Stimulated activated CD4-positive, alpha-beta T cell treated with anti-CD3 and anti-CD28 coated beads, TNF-alpha, amount 100 ng/mL, for 4 hours (primary cell): ENCODE measurements at places on chromosomes 5 and 9.

GRCh38 chr5:177493795-177494345 is 3.5 kb downstream of the PDLIM7 start:
- DNase-seq = no peak

DNA sequence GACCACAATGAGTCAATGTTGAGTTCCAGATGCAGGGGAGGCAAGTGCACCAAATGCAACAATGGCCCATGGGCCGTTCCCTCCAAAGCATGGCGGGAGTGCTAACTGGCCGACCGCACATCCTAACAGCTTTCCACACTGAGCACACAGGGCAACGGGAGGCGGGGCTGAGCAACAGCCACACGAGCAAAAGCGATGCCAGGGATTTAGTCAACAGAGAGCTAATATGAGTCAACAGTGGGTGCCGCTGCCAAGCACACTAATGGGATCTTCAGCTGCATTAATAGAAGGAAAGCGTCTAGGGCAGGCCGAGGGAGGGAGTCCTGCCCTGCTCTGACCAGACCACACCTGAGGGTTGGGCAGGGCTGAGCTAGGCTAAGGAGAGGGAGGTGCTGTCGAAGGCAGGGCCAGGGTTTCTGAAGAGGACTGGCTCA is 4.6 kb downstream of the EPB41L4B start:
- DNase-seq = no peak

GRCh38 chr5:67173959-67174358 is 22.6 kb downstream of the CD180 start:
- DNase-seq = no peak

DNA sequence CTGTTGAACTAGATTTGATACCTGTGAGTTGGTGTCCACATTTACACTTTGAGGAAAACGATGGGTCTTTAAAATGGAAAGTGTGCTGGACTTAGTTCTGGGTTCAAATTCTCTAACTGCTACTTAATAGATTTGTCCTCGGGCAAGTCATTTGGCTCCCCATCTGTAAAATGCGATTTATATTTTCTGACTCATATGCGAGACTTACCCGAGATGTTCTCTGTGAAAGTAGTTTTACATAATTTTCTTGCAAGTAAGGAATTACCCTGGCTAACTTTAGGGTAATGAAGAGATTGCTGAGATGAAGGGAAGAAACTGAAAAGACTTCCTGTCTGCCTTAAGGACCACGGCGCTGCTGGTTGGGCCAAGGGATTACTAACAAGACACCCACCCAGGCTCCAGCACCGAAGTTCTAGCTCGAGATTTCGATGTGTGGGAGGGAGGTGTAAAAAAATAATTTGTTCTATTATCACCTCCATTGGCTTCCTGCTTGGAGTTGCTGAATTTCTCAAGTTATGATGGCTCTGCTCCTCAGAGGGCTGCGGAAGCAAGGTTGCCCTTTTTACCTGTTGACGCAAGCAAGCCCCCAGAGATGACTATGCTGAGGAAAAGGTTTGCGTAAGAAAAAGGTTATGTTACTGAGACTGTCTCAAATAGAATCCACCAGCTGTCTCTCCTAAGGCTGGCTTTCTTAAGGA is 24.1 kb downstream of the PCSK1 start:
- DNase-seq = no peak

DNA sequence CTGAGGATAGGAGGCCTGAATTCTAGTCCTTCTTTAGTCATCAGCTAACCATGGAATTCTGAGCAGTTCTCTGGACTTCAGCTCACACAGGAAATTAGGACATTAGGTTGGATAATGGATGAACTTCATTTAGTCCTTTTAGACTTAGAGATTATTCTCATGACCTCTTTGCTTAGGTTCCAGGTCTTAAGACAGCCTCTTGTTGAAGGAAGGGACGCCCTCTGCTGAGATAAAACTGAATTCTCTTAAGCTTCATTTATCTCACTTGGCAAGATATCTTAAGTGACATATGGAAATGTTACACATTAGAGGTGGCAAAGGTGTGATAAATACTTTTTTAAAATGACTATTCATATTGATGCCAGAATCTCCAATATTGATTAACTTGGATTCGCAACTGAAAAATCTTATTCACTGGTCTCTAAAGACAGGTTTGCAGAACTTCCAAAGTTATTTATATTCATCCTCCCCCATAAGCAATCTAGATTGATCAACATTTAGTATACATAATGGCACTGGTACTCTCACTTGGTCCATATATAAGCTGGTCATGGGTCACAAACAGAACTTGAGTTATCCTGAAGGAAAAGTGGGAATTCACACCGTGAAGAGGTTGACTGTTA is 16.9 kb upstream of the ZNF366 start:
- no peak for DNase-seq

DNA sequence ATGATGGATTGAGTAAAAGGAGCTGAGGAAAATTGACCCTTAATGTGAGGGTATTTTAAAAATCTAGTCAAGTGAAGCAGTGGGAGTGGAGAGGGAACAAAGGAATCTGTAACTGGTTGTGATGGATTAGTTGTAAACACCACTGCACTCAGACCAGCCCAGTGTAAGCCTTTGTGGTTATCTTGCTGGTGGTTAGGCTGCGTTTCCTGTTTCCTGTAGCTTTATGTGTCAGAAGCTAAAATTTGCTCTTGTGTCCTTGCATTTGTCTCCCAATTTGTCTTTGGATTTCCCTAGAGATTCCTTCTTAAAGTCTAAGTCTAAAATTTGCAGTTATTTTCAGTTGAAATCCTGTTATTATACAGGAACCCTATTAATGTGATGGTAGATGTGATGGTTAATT is 6.3 kb downstream of the IFNA21 start:
- no peak for DNase-seq

DNA sequence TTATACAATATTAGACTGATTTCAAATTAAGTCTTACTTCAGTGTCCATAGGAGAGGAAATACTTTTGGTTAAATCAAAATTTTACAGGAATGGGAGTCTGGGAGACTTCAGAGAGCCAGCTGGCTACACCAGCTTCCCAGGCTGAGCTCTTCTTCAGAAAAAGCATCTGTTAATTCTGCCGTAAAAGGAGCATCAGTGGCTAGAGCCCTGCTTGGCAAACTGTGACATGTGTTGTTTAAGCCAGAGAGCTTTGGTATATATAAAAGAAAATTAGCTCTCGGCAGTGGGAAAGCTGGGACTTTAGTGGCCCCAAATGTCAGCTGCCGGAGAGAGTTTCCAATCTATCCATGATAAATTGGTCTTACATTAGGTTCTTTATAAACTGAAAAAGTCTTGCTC is 378.8 kb upstream of the TUSC1 start:
- no peak for DNase-seq

- no peak for DNase-seq
Observed at GRCh38 chr9:16622541-16622940, 247.9 kb downstream of the BNC2 start.

DNA sequence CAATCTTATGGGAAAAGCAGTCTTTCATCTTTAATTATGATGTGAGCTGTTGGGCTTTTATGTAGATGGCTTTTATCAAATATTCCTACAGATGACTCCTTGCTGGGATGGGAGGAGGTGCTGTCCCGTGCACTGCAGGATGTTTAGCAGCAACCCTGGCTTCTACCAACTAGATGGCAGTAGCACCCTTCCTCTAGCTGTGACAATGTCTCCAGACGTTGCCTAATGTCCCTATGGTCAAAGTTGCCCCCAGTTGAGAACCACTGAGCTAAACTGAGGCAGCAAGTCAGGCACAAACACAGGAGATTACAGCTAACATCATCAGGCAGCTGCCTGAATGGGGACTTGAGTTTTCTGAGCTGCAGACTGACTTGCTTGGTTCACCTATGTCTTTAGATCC is 401.9 kb upstream of the PDE4D start:
- no peak for DNase-seq

GRCh38 chr5:87242242-87242641 is 25.4 kb upstream of the RASA1 start:
- DNase-seq = no peak

- DNase-seq = no peak
Observed at GRCh38 chr9:134066526-134066912, 1.3 kb downstream of the BRD3 start.

DNA sequence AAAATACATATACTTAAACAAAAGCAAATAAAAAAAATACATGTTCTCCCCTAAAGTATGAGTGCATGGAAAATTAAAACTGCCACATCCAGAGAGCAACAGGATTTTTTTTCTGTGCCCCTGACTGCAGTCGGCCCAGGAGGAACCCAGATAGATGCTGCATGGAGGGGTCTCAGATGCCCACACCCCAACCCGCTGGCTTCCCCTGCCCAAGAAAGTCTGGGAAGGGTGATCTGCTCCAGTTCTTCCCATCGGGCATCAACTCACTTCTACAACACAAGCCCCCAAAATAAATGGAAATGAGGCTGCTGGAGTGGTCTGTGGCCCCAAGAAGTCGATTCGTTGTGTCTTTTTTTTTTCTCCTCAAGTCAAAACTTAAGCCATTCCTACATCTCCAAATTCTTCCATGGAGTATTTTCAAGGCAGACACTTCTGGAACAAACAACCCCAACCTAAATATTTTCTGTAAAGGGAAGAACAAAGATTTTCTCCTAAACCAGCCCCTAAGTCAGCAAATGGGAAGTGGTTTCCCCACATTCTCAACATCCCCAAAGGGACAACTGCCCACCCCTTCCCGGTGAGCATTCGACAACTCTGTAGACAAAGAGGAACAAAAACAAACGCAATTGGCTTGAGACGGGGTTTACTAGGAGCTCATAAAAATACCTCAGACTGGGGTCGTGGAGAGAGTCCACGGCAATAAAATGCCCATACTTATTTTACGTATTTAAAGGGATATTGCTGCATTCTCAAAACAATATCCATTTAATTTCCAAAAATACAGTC is 46.7 kb downstream of the ROR2 start:
- no peak for DNase-seq

DNA sequence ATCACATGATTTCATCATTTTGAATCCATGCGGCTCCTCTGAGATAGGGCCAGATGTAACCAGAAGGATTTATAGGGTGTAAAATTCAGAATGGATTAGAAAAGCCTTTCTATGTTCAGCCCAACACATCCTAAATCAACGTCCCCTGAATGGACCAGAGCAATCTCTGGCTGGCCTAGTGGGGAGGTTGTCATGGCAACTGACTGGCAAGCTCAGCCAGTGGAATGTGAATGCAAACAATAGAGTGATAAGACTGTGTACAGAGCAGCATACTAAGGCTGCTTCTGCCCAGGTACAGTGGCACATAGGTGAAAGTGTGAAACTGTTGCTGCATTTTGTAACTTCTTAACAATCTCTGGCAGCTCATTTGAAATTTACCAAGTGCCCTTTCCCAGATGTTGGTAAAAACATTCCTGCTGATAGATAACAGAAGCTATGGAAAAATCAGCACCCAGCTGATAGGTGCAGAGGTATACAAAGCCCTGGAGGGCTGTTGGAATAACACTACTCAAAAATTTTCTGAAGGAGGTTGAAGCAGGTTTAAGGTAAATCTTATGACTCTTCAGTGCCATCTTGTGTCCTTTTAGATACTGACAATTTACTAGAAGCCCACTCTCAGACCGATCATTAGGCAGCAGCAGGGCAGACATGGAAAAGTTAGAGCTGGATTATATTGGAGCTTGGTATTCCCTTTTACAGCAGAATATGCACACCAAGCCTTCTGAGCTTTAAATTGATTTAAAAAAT is 267.2 kb downstream of the RAB3C start:
- no peak for DNase-seq

DNA sequence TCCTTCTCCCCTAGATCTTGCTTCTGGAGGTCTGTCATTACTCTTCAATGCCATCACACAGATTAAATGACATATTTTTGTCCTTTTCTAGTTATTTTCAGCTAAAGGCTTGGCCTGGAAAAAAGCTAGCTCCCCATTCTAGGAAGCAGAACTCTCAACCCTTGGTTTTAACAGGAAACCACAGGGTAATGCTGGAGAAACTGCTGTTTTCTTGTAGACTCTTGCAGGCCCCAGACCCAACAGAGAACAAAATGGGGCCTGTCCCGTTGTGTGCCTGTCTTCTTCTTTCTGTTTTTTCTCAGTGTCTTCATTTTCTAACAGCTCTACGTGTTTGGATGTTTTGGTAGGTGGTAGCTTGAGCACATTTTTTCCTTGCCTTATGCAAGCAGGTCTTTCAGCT is 21.5 kb downstream of the DCANP1 start:
- DNase-seq = no peak

DNA sequence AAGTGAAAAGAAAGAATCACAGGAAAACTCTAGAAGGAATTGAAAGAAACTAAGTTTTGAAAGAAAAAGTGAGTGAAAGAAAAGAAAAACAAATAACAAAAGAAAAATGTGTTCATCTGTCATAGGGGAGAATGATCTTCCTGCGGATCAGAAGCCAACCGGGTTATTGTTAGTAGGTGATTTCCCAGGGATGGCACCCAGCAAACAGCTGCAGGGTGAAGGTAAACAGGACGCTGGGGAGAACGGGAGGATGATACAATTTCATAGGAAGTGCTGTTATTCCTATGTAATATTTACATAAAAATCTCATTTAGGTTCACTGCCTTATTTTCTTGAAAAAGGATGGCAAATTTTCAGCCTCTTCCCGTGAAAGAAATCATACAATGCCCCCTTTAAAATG is 72.4 kb upstream of the LHFPL2 start:
- DNase-seq = no peak

DNA sequence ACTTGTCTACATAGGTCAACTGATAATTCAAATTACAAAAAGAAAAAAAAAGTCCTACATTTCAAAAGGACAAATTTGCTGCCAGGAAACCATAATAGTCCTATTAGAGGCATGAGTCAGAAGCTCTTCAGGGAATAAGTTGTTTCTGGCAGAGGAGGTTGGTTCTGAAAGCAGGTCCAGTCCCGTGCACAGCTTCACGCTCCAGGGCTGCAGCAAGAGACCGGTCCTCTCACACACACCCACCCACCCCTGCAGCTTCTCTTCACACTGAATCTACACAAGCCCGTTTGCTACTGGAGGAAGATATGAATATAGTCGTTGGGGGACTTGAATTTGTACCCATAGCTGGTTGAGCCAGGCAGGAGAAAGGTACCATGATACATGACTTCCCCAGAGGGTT is 36.9 kb upstream of the SLC1A3 start:
- DNase-seq = no peak

- no peak for DNase-seq
Observed at GRCh38 chr5:151155775-151156506, 1.6 kb downstream of the ANXA6 start.

GRCh38 chr5:135465391-135466122 is 13.4 kb upstream of the TIFAB start:
- DNase-seq = no peak

DNA sequence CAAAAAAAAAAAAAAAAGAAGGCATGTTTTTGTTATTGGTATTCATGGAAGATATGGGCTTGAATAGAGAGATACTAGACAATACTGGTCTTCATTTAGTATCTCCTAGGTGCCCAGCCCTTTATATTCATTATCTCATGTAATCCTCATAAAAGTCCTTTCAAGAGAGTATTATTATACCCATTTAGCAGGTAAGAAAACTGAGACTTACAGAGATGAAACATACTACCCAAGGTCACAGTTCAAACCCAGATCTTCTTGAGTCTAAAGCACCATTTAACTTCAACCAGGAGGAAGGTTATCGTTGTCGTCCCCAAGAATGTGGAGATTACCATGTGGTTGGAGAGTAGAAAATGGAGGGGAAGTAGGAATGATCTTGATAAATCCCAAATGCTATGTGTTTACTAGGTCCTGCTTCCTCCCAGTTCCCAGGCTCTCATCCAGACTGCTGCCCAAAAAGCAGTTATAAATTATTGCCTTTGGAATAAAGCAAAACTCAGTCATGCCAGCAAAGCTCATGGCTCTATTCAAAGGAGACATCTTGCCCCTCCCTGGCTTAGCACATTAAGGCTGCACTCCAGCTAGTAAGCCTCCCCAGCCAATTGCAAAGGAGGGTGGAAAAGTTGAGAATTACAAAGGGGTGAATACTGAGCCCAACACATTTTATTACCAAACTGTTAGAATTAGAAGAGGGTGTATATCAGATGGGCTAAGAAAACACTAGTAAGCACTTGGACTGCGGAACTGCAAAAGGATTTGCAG is 163.9 kb downstream of the PIK3R1 start:
- no peak for DNase-seq
